ENCODE measurements at places on chromosomes 5 and 9.

DNA sequence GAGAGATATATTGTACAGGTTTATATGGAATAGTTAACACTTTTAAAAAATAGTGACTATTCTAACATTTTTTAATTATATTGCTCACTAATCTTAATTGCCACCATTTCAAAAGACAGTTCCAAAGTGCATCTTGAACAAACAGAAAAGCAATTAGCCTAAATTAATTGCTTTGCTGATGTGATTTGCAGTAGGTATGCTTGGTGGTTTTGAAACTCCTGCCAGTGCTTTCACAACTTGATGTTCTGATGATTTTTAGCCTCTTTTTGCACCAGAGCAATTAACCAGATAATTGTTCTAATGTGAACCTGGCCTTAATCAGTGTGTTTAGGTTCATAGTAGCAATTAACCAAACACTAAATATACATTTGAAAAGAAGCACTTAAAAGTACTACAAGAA lies 207.6 kb downstream of the FBXL17 start:
- DNase-seq, result no peak

DNA sequence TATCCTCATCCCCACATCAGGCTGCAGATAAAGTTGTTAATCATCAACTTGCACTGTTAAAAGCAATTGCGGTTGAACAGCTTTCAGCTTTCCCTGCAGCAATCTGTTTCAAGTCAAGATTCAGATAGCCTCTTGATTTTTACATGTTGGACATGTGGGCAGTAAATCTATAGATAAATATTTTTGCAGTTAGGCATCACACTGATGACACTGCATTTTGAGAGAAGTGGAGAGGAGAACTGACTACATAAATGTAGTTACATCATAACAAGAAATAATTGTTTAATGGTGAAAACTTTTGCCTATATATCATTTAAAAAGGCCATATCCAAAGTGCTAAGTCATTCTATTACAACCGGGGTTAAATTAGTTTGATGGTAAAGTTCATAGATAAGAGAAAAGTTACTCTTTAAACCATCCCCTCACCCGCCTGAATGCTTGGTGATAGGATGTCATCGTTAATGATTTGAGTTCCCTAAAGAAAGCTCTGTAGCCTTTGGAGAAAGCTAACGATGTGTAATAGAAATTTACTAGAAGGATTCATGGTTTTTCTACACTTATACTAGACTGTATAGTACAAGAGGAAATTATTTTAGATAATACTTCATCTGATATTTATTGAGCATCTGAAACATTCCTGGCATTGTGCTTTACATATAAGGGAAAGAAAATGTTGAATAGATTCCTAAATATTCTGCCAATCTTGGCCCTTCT lies 30.8 kb upstream of the ALDH1A1 start:
- DNase-seq, result no peak

DNA sequence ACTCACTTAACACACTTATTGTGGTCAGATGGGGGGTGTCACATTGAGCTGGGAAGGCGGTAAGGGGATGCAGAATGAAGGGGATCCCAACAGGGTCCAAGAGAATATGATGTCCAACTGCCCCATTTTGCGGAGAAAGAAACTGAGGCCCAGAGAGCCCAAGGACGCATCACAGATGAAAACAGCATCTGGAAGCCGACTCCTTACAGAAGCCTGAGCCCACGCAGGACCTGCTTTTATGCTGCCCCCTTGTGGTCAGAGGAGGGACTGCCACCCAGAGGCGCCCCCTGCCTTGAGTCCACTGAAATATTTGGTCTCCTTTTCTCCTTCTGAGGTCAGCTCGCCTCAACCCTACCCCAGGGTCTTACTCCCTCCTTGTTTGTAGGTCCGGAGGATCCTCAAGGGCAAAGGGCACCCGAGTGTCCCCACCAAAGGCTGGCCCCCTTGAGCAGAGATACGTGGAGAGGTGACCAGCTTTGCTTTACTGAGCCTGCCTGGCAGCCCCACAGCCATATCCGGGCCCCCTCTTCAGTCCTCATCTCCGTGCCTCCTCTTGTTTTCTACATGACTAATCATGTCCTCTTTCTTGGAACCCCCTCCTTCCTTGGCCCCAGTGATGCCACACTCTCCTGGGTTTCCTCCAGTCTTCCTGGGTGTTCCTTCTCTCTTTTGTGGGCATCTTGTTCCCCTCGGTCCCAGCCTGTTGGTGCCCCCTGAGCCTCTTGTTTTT lies 30.0 kb upstream of the TTLL11 start:
- peak; percentile 90 for DNase-seq

DNA sequence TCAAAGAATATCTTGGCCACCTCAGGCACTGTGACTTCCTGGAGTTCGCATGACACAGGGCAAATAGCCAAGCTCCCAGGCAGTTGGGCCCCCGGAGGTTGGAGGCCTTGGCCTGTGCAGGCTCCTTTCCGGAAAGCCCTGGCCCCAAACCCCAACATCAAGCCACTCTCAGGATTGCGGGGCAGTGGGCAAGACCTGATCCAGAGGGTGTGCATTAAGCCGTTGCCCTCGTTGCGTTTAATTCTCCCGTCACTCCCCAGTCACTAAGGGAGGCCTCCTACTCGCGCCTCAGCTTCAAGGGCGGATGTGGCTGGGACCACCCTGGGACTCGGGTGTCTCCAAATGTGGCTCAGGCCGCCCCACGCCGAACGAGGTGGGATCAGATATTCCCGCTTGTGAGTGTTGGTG lies 60.1 kb downstream of the TMEM174 start:
- DNase-seq, result peak; percentile 64

DNA sequence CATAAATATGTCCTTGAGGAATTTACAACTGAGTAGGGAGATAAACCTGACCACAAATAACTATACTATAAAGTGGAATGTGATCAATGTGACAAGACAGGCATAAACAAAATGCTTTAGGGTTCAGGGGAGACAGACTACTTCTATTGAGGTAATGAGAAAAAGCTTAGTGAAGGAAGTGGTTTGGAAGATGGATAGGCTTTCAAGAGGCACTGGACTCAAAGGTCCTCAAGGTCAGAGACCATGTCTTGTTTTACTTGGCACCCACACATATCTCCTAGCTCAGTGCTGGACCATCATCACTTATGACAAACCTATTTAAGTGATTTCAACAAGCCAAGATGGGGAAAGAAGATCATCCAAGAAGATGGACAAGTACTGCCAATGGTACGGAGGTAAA lies 257.8 kb downstream of the BNC2 start:
- DNase-seq, result no peak

GRCh38 chr9:1048811-1049210 lies 1.3 kb upstream of the DMRT2 start:
- DNase-seq, result no peak

- DNase-seq, result peak; percentile 56
Observed at GRCh38 chr9:22010866-22011625, 1.9 kb upstream of the CDKN2B start.

- no peak for DNase-seq
Observed at GRCh38 chr9:10071579-10071978, 541.2 kb downstream of the PTPRD start.

- DNase-seq, result no peak
Observed at GRCh38 chr9:5389109-5389732, 48.5 kb downstream of the PLGRKT start.

- DNase-seq, result peak; percentile 5
Observed at GRCh38 chr5:157359356-157360055, 93.6 kb downstream of the CYFIP2 start.
